Epithelial cell of umbilical artery (primary cell): ENCODE measurements at places on chromosomes 3 and 15. TPM values are rescaled to one million over a fixed set of nuclear protein-coding genes. Genes with fewer than 3 reads are reported as not detected.

SPINK8 gene
- not detected in 2 replicates for total RNA-seq

ATP13A5 gene
- total RNA-seq = not detected in 2 replicates

ANKRD63 gene
- total RNA-seq = not detected in 2 replicates

C3orf33 gene
- 2.3 and 4.1 TPM in 2 replicates for total RNA-seq

FBXO40 gene
- total RNA-seq = under 0.01 TPM in 1 of 2 replicates, not detected in the other

GP9 gene
- 0.32 TPM in 1 of 2 replicates, not detected in the other for total RNA-seq

KCNAB1 gene
- total RNA-seq = 0.32 and 2.0 TPM in 2 replicates

RASGRP1 gene
- under 0.01 and 0.15 TPM in 2 replicates for total RNA-seq

C3orf38 gene
- total RNA-seq = 21.1 and 28.4 TPM in 2 replicates

COMMD4 gene
- 87.7 and 91.5 TPM in 2 replicates for total RNA-seq

SYNPR gene
- total RNA-seq = not detected in 2 replicates

COL8A1 gene
- total RNA-seq = 69.2 and 518 TPM in 2 replicates

FAM240A gene
- not detected in 2 replicates for total RNA-seq

CNTN3 gene
- total RNA-seq = 1.5 and 2.6 TPM in 2 replicates

FEM1B gene
- total RNA-seq = 36.4 and 51.5 TPM in 2 replicates

HCN4 gene
- total RNA-seq = not detected in 2 replicates

CHCHD6 gene
- 14.0 and 15.8 TPM in 2 replicates for total RNA-seq

CAPN3 gene
- 0.15 and 0.32 TPM in 2 replicates for total RNA-seq

IGDCC3 gene
- not detected in 2 replicates for total RNA-seq

GRK7 gene
- not detected in 2 replicates for total RNA-seq

ACAA1 gene
- total RNA-seq = 38.3 and 43.8 TPM in 2 replicates

AGTR1 gene
- total RNA-seq = under 0.01 TPM in 1 of 2 replicates, not detected in the other

SLC15A2 gene
- total RNA-seq = under 0.01 TPM in 1 of 2 replicates, not detected in the other

PRRT3 gene
- 0.97 and 1.1 TPM in 2 replicates for total RNA-seq
